ENCODE measurements at places on chromosomes 3 and 15.

- H3K4me3 ChIP-seq: peak within 1 kb of the TSS; percentile 41
- H3K27ac ChIP-seq: peak within 1 kb of the TSS; percentile 83
- H3K27me3 ChIP-seq: peaks cover 7% of the 10 kb centered on the region
- peaks cover 29% of the 10 kb centered on the region for H3K4me1 ChIP-seq
Observed at GRCh38 chr3:126982471-126983175, at the start of gene PLXNA1. TSS of gene PLXNA1 (plus strand) at chr3:126983115. CDS start at chr3:126988594, 5,479 bp downstream.

DNA sequence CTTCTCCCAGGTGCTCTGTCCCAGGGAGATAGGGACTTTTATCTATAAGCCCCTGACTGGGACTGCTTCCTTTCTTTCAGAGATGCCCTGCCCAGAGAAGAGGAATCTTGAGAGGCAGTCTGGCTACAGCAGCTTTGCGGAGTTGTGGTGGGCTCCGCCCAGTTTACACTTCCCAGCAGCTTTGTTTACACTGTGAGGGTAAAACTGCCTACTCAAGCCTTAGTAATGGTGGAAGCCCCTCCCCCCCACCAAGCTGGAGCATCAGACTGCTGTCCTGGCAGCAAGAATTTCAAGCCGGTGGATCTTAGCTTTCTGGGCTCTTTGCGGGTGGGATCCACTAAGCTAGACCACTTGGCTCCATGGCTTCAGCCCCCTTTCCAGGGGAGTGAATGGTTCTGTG, 253.8 kb upstream of the ARL6 start:
- H3K4me3 ChIP-seq: no peak overlapping the region
- H3K27ac ChIP-seq: no peak overlapping the region
- no peaks in the 10 kb centered on the region for H3K27me3 ChIP-seq
- H3K36me3 ChIP-seq: no peaks in the 10 kb centered on the region
- DNase-seq: no peak

- DNase-seq: no peak
- no peak overlapping the region for H3K4me3 ChIP-seq
- H3K27ac ChIP-seq: no peak overlapping the region
- H3K4me1 ChIP-seq: no peaks in the 10 kb centered on the region
Observed at GRCh38 chr15:25937796-25938195, 74.7 kb upstream of the ATP10A start.

DNA sequence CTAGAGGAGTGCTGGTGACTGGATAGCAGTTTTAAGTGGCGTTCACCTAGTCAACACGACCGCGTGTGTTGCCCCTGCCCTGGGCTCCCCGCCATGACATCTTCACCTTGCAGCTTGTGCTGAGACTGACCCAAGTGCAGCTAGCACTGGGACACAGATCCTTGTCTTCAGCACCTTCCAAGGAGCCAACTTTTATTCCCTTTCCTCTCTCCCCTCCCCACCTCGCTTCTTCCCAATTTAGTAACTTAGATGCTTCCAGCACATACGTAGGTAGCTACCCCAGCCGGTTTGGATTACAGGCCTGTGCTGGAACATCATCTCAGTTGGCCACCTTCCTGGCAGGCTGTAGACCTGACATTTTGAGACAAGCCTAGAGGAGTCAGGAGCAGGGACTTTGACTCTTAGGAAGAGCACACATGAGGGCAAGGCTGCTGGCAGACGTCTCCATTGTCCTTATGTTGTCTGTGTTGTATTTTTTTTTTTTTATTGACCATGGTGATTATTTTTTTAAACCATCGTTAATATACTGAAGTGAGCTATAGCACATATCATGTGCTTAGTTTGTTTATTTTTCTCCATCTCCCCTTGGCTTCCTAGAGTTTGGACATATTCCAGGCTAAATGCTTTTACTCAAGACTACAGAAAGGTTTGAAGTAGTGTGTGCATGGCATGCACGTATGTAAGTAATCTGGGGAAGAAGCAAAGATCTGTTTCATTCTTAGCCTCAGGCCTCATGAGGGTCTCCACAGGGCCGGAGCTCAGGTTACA, 61.1 kb downstream of the AAGAB start:
- no peaks in the 10 kb centered on the region for H3K36me3 ChIP-seq
- DNase-seq: no peak
- no peak overlapping the region for H3K27ac ChIP-seq
- H3K4me3 ChIP-seq: no peak overlapping the region
- H3K27me3 ChIP-seq: no peaks in the 10 kb centered on the region

GRCh38 chr3:149247929-149248691, 26.5 kb upstream of the CP start:
- no peak for DNase-seq
- no peak overlapping the region for H3K4me3 ChIP-seq
- no peak overlapping the region for H3K27ac ChIP-seq
- H3K27me3 ChIP-seq: peaks cover 5% of the 10 kb centered on the region
- H3K36me3 ChIP-seq: no peaks in the 10 kb centered on the region
- H3K4me1 ChIP-seq: no peaks in the 10 kb centered on the region

Data from DND-41 (cell line).